Brain pericyte (primary cell): ENCODE measurements at places on chromosomes 3 and 15.
A peak's percentile ranks its signal among the peaks of the same experiment; 100 is the strongest.

GRCh38 chr3:21738935-21739702, 11.9 kb downstream of the ZNF385D start:
- DNase-seq, result no peak

DNA sequence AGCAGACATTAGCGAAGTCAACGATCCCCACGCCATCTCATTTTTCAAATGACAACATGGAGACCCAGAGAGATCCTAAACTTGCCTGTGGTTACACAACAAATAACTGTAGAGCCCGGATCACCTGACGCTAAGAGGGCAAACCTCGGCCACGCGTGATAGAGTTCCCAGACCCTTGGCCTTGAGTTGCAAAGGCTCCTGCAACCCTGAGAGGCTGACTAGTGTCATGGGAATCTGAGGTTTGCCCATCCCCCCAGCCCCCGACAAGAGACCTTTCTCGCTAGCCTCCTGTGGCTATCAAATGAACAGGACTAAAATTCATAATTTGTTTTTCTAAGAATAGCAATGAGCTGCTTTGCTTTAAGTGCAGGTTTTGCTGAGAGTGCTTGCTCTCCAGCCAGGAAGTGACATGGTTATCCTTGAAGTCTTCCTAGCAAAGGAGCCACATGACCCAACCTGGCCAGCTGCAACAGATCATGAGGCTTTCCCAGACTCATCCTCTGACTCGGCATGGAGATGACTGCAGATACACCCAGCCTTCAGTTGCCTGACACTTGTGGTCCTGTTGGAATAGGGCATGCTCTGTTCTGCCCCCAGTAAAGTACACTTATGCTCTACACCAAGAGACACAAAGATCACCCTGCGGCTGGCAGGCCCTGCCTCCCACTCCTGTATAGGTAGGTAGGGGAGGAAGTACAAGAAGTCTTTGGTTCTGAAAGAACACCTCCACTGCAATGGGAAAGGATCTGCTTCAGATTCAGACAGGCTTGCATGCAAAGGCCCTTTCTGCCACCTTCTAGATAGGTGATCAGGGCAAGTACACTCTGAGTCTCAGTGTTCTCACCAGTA, 36.0 kb downstream of the MCF2L2 start:
- DNase-seq, result no peak

GRCh38 chr3:125316949-125317348, 58.2 kb downstream of the ZNF148 start:
- DNase-seq, result no peak

- peak; percentile 55 for DNase-seq
Measured at GRCh38 chr3:55160241-55160983, 232.6 kb upstream of the LRTM1 start.
